Activated T-cell treated with anti-CD3 and anti-CD28 coated beads, Interleukin-2, amount 50 U/mL, for 24 hours (primary cell): ENCODE measurements at places on chromosomes 3 and 15.

- DNase-seq = no peak
Measured at GRCh38 chr3:195033531-195034091, 237.3 kb downstream of the XXYLT1 start.

GRCh38 chr3:23640471-23641146 lies 165.1 kb upstream of the UBE2E1 start:
- DNase-seq = no peak

- DNase-seq = peak; percentile 51
Measured at GRCh38 chr15:57541805-57542504, 49.7 kb upstream of the MYZAP start.

GRCh38 chr15:90840954-90841353 lies 27.4 kb upstream of the FURIN start:
- no peak for DNase-seq
